Stimulated activated CD4-positive, alpha-beta T cell treated with anti-CD3 and anti-CD28 coated beads, Interleukin-15, amount 100 ng/mL, for 1 hour (primary cell): ENCODE measurements at places on chromosomes 5 and 9.
A peak's percentile ranks its signal among the peaks of the same experiment; 100 is the strongest.

GRCh38 chr5:3593771-3594509 lies 1.7 kb upstream of the IRX1 start:
- no peak for DNase-seq

GRCh38 chr5:142972064-142972570 lies 201.9 kb downstream of the ARHGAP26 start:
- no peak for DNase-seq

DNA sequence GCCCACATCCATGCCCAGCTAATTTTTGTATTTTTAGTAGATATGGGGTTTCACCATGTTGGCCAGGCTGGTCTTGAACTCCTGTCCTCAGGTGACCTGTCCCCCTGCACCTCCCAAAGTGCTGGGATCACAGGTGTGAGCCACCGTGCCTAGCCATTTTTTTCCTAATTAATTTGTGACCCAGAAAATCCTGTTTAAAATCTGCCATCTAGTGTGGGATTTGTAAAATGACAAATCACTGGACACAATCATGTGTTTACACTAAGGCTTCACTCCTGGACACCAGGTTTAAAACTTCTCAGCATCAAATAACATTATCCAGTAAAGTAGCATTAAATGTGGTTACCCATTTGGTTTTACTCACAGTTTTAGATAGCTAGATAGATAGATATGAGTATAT lies 18.6 kb upstream of the KDM4C start:
- no peak for DNase-seq

DNA sequence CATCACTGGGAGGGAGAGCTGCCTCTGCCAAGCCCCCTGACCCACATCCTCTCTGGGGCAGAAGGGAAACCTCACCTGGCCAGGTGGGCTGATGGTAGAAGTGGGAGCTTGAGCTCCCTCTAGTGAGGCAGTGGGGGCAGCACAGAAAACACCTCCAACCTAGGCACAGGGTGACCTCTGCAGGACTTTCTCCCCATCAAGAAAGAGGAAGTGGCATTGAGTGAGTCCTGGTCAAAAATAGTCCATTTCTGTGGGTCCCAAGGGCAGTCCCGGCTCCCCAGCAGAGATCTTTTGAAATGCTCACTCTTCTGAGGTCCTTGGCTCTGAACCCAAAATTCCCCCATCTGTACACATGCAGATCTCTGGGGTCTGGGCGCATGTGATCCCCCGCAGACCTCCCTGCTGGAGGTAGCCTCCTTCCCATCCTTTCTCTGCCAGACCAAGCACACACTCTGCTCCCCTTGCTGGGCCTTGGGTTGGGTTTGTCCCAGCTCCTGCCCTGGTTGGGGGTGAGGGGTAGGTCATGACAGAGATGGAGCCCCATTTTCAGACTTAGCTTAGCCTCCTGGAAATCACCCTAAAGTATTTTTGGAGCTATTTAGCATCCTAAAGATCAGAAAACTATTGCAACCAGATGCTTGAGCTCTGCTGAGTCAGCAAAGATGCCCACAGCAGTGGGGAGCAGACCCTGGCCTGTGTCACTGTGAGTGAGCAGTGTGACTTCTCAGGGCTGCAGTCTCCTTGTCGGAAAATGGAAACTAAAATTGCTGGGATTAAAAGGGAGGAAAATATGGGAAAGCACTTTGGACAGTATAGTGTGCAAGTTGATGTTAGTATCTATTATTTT lies 41.6 kb upstream of the LCP2 start:
- DNase-seq, result peak; percentile 49

DNA sequence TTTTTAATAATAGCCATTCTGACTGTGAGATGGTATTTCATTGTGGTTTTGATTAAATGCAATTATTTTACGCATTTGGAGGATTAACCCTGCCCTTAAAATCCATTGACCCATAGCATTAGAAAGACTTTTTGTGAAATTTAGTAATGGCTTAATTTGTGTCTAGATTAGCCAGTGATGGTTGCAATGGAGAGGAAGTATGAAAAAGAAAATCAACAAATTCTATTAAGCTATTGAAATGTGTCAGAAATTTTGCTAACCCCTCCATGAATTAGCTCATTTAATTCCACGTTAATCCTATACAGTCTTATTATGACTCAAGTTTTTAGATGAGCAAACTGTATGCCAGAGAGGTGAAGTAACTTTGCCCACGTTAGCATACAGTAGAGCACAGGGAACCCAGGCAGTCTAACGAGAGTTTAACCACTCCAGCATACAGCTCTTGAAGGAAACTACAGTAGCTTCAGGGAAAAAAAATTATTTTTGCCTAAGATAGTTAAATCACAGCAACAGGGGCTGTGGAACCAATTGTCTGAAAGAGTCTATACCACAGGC lies 158.2 kb upstream of the PPP2R2B start:
- DNase-seq, result no peak

DNA sequence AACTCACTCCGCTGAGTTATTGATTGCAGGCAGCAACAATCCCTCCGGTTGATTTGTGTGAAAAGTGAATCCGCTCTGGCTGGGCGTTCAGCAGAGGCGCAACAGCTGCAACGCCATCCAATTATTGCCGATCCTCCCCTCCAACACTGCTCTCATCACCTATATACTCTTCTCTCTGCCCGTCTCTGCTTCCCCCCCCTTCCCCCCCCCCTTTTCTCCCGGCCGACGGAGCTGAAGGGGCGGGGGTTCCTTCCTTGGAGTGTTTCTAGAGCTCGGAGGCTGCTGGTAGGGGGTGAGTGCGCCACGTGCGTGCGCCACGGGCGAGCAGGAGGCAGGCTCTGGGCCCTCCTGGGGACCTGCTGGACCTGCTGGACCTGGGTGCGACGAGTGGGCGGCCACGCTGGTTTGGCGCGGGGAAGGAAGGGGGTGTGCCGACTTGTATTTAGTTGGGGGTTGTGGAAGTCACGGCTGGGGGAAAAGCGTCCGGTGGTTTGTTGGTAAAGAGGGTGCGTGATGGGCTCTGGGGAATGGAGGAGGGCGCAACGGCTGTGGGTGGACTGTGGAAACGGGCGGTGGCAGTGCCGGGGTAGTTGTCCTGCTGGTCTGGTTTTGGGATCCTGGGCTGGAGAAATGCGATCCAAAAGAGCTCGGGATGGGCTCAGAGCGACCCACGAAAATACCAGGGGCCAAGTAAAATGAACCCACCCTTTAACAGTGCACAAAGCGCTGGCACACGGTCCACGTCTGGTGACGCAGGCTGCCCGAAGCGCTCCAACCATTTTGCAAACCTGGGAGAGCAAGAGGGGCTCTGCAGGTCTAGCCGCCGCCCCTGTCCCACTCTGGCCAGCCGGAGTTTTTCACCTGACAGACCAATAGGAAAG lies 6.4 kb upstream of the MEF2C start:
- DNase-seq, result no peak

DNA sequence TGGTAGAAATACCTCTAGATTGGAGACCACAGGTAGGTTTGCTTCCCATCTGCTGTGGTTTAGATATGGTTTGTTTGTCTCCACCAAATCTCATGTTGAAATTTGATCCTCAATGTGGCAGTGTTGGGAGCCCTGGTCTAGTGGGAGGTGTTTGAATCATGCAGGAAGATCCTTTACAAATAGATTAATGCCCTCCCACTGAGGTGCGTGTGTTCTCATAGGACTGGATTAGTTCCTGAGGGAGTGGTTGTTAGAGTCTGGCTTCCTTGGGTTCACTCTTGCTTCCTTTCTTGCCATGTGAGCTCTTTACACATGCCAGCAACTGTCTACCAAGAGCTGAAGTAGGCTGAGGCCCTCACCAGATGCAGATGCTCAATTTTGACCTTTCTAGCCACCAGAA lies 391.1 kb upstream of the GRIA1 start:
- no peak for DNase-seq

DNA sequence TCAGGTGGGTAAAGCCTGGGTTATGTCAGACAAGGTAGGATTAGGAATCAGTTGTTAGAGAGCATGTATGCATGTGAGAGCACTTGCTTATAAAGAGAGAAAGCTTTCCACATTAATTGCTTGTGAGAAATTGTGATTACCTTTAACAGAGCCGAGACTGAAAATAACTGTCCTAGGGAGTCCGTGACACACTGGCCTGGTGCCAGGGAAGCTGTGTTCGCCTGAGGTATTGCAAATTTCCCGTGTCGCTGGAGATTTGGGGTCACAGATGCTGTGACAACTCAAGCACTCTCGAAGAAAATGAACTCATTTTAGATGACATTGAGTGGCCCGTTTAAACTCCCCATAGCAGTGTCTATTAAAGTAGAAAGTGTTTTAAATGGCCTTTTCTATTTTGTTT lies 9.6 kb downstream of the SLC1A1 start:
- no peak for DNase-seq

DNA sequence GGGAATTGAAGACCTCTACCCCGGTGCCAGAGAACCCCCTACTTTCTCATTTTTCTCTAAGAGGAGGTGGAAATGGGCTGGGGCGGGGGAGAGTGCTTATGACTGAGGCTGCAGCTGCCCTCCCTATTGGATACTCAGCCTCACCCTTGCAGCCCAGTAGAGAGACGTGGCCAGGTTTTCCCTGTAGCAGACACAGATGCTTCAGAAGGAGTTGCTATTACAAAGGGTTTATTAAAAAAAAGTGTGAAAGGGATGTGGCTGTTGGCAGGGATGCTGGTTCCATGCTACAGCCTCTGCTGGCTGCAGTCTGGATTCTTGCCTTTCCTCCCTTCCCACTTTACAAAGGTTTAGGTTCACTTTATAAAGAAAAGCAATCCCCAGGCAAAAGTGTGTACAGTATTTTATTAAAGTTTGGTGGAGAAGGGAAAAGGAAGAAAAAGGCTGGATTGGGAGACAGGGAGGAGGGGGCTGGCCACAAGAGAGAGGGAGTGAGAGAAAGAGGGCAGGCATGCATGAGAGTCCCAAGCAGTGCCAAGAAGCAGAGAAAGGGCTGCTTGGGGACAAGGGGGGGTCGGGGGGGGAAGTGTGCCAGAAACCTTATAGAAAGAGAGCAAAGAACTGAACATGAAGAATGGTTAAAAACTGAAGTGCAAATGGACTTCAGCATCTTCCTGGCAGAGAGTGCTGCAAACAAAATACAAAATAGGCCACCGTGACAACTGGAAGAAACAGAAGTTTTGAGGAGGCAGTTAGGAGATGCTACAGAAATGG lies 29.5 kb upstream of the NFIB start:
- no peak for DNase-seq

GRCh38 chr5:172266071-172266675 lies 17.4 kb downstream of the UBTD2 start:
- DNase-seq, result no peak

DNA sequence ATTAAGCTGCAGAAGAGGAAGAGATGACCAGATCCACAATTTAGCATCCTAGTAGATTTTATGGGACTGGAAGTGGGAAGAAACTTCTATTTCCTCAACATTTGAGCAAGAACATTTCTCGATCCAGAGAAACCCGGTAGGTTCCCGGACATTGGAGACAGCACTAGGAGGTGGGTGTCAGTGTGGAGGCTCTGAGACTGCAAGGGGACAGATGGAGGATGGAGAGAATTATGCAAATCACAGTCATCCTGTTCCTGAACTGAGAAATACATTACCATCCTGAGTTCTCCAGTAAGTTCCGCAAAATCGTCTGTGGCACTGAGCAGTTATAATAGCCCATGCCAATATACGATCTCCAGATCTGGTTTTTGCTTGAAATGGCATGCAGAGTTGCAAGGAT lies 25.6 kb downstream of the GLDC start:
- DNase-seq, result no peak

- DNase-seq, result no peak
These were observed 114.4 kb downstream of the UBE2R2 start for GRCh38 chr9:33931326-33931725.

GRCh38 chr5:126597156-126597555 lies 2.1 kb upstream of the ALDH7A1 start:
- no peak for DNase-seq

DNA sequence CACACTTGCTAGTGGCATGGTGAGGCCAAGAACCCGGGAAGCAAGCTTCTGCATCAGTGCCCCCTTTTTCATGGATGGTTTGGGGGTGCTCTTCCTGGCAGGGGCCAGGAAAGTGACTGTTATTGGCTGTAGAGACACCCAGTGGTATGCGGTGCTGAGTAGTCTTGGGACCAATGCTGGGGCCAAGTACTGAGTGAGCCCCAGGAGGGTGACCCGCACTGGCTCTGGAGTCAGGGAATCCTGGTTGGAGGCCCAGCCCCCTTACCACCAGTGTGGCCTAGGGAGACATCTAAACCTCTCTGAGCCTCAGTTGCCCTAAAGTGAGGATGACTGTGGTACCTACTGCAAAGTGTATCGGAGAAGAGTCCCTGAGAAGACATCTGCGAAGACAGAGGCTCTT lies 41.2 kb upstream of the SYNPO start:
- no peak for DNase-seq

GRCh38 chr9:129109952-129110739 lies 447 bp downstream of the CRAT start:
- DNase-seq, result no peak

DNA sequence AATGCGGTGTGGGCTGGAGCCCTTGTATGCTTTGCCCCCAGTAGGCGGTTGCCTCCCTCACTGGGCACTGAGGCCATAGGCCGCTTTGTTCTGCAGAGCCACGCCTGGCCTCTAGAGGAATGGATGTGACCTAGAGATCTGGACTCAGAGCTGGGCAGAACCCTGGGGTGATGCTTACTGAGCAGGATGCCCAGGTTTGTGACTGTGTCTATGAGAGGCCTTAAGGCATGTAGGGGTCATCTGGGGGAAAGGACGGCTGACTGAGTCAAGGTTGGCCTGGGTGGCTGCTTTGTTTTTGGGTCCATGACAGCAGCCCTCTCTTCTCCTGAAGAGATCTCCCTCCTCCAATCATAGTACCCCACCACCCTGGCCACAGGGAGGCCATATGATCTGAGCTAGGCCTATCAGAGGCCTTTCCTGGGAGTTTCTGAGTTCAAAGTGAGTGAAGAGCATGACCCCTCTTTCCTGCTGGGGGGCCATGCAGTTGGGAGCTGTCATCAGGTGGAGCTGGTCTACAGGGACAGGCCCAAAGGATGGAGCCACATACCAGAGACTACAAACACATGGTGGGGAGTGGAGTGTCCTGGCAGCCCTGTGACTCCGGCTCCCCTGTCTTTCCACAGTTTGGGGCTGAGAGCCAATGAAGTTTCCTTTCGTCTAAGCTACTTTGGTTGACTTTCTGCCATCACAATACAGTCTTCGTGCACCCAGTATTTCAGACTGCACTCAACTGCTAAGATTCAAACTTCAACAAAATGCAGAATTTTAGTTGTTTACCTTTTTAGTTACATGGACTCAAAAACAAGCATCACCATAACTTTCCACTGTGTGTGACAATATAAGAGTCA lies 165.4 kb downstream of the AUH start:
- DNase-seq, result no peak

DNA sequence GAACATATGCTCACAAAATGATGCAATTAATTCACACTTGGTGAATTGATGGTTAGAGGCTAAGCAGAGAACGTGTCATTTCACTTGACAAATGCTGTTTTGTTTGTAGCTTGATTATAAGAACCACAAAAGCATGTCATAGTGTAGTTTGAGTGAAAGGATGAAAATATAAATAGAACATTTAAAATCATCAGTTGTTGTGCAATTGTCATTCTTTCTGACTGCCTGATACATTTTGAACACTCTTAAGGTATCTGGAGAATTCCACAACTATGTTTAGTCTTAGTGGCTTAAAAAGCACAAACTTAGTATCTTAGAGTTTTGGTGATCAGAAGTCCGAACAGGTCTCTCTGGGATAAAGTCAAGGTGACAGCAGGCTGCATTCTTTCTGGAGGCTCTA lies 129.4 kb downstream of the BASP1 start:
- DNase-seq, result no peak
